Stimulated activated CD8-positive, alpha-beta memory T cell treated with anti-CD3 and anti-CD28 coated beads, Interleukin-15, amount 100 ng/mL, for 24 hours (primary cell): ENCODE measurements at places on chromosomes 5 and 9.

GRCh38 chr5:127079994-127080491, 6.7 kb upstream of the C5orf63 start:
- DNase-seq, result no peak

GRCh38 chr5:149282966-149283332, 11.3 kb downstream of the AFAP1L1 start:
- no peak for DNase-seq

DNA sequence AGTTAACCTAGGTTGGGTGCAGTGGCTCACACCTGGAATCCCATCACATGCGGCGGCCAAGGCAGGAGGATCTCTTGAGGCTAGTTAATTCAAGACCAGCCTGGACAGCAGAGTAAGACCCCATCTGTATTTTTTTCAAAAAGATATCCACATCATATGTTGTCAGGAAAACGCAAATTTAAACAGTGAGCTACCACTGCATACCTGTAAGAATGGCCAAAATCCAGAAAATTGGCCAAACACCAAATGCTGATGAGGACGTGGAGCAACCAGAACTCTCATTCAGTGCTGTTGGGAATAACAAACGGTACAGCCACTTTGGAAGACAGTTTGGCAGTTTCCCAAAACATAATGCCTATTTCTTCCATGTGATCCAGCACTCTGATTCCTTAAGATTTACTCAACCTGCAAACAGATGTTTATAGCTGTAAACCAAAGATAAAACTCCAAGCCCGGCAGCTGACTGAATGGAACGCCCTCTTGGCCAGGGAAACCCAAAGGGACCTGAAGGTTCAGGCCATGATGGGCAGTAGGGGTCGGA, 12.4 kb downstream of the CEL start:
- DNase-seq, result no peak

DNA sequence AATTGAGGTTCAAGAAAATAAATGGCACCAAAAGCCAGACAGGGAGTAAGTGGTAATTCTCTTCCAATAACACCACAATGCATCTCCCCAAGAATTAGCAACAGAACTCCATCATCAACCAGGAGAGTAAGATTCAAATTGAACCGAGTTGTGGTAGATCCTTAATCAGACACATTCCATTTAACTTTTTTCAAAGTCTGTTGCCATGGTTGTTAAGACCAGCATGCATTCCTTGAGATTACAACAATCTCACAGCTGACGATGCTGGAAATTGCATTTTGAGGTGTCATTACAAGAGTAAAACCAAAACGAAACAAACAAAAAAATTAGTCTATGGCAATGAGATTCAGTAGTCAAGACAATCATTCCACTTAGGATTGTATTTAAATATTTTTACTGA, 78.9 kb upstream of the ZNF462 start:
- no peak for DNase-seq

DNA sequence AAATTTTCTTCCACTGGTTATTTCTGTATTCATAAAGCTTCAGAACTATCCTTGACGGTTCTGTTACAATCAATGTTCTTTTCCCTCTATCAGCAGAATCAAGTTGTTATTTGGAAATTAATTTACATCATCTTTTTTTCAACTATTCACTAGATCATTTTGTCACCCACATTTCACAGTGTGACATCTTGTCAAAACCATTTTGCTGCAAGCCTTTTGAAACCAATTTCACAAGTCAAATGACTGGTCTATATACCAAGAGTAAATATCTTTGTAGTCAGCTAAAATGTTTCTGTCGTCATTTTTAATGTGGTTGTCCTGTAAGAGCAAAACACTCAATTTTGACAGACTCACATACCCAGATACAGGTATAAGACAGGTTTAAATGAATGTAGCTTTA, 984.3 kb upstream of the TYRP1 start:
- no peak for DNase-seq

DNA sequence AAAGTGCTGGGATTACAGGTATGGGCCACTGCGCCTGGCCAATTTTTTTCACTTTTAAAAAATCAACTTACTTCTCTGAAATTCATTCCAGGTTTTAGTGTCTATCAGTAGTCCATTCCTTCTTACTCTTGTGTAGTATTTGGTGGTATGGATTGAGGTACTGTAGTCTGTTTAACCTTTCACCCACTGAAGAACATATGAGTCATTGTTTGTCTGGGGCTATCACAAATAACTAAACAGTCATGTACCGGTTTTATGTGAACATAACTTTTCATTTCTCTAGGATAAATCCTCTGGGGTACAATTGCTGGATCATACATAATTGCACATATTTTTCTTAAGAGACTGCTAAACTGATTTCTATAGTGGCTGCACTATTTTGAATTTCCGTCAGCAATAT, 1188.0 kb upstream of the CDH9 start:
- DNase-seq, result no peak

- no peak for DNase-seq
Observed at GRCh38 chr9:116546711-116547581, 140.2 kb upstream of the TRIM32 start.

DNA sequence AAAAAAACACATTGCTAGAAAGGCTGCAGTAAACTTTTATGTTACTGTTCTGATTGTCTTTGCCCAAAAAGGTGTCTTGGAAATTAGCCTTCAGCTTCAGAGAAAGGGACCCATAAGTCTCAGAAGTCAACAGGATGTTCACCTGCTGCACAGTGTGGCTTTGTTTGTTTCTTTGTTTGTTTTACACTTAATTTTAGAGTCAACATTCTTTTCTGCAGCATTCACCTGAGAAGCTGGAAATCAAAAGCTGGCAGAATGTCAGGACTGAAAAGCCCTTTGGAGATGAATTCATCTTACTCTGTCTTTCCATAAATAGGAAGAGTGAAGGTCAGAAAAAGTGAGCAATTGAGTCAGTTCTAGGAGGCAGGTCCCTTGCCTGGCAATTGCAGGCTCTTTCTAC, 170.0 kb downstream of the PAPPA start:
- DNase-seq, result no peak

DNA sequence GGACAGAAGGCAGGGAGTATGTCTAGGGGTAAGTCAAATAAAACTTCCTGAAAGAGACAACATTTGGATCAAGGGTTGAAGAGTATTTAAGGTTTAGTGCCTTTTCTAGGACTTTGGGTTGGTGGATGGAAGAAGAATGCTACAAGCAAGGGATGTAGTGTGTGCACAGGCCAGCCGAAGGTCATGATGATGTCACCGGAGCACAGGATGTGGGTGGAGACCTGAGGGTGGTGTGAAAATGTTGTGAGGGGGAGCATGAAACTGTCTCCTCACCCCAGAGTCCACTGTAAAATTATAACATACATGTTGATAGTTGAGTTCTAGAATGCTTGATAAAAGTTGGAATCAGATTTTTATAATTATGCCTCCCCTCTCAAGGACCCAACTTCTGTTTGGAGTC, 553.3 kb upstream of the SGCD start:
- DNase-seq, result no peak

DNA sequence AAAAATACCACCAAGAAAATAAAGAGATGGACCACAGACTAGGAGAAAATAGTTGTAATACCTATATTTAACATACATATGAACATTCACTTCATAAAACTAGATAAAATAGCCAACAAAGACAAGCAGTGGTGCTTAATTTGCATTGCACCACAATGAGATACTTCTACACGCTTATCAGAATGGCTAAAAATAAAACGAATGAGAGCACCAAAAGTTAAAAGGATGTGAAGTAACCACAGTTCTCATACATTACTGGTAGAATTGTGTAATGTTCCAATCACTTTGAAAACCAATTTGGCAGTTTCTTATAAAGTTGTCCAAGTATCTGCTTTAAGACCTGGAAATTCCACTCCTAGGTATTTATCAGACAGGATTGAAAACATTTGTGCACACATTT, 198.9 kb upstream of the SGCD start:
- no peak for DNase-seq

DNA sequence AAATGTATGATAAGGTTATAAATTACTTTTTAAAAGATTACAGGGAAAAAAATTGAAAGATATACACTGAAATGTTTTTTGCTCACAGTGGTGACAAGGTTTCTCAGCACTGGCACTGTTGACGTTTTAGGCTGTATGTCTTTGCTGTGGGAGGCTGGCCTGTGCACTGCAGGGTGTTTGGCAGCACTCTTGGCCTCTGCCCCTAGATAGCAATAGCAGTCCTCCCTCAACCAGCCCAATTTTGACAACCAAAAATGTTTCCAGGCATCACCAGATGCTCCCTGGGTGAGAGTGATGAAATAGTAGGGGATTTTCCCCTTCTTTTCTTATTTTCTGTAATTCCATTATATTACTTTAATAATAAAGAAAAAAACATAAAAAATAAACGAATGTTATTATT, 3.3 kb downstream of the CD274 start:
- no peak for DNase-seq

DNA sequence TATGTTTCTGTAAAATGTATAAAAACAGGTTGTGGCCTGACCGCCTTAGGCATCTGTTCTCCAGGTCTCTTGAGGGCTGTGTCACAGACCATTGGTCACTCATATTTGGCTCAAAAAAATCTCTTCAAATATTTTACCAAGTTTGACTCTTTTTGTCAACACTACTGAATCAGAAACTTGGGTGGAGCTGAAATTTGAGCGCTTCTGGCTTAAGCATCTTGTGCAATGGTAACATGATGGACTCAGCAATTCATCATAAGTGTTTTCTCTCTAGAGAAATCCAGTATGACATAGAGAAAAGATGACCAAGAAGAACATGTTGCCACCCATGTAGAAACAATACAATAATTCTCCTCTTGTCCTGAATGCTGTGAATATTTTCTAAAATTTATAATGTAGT, 387.9 kb downstream of the MAT2B start:
- DNase-seq, result no peak

DNA sequence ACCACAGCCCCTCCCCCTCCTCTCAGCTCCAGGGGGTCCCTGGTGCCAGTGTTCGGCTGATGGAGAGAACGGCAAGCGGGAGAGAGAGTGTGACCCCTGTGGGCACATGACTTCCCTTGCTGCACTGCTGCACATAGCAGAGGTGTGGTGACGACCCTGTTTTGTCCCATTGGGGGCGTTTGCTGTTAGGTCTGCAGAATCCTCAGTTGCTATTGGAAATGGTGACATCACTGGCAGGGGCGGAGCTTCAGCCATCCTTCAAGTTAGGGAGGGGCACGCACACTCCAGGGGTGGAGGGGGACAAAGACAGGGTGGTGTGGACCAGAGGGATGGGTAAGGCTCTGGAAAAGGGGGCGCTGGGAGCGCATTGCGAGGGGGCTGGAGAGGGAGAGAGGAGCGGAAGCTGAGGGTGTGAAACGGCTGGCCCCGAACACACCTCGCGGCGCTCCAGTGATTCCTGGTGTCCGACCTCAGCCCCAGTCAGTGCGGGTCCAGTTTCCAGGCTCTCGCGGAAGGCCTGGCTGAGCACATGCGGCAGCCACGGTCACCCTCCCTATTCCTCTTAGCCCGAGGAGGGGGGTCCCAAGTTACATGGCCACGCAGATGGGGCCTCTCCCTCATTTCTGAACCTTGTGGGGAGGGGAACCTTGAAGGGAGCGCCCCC, 764 bp upstream of the GRIN1 start:
- DNase-seq, result no peak

GRCh38 chr9:16469184-16469583, 401.3 kb downstream of the BNC2 start:
- DNase-seq, result no peak

DNA sequence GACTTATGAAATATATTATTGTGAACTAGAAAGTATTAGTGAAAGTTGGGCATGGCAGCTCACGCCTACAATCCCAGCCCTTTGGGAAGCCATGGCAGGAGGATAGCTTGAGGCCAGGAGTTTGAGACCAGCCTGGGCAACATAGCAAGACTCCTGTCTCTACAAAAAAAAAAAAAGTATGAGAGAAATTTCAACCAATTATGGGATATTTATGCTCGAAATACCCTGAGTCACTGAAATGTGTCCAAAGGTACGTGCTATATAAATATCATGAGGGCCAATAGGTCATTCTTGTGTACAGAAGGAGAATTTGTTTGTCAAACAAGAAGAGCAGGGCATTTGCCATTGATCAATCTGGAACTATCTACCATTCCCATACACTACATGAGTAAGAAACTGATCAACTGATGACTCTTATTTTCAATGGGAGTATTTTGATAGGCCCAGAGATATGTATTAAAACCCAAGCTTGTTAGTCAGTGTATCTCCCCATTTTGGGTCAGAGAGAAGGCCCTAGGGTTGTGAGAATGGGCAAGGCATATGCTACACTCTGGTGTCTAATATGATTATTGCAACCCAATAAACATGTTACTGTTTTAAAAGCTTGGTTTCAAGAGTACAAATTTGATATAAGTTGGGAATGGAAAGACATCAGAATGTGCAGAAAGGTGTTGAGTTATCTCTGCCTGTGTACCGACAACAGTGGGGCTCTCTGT, 21.7 kb upstream of the HOMER1 start:
- DNase-seq, result no peak

DNA sequence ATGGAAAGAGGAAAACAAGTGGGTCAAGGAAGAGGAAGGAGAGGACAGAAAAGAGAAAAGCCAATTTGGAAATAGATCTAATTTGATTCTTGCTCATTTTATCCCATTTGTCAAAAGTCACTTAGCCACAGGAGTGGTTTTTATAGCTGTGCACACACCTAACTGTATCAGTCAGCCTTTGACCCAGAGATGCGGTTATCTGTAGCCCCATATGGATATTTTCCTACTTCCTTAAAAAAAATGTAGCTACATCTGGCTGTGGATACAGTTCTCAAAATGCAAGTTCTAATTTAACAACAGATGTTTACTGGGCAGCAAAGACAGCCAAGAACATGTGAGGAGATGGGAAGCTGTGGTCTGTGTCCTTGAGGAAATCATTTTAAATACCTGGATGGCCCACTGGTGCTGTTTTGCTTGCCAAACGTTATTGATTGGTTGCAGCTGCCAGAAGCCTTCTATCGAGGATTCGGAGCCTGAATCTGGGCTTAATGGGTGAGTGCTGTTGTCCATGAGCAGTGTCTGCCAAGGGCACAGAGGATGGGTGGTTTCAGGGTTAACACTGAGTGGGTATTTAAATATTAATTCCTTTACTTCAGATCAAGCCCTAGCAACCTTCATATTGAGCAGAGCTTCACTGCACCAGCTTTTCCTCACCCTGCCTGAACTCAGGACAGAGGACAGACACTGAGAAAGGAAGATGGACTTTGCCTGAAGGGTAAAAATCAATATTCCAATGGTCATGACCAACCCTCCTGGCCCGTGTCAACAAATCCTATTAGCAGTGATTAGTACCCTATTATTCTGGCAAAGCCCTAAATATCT, 92.2 kb downstream of the APBA1 start:
- DNase-seq, result no peak
